ENCODE measurements at places on chromosomes 6 and 20. TPM values are rescaled to one million over a fixed set of nuclear protein-coding genes. Genes with fewer than 3 reads are reported as not detected.
A peak's percentile ranks its signal among the peaks of the same experiment; 100 is the strongest.

DNA sequence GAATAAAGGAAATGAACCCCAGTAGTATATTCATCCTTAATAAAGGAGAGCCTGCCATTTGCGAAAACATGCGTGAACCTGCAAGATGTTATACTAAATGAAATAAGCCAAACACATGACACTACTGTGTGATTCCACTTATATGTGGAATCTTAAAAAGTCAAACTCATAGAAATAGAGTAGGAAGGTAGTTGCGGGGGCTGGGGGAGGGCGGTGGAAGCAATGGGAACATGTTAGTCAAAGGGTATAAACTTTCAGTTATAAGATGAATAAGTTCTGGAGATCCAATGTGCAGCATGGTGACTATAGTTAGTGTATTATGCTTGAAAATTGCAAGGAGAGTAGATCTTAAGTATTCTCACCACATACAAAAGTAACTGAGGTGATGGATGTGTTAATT is 72.9 kb downstream of the ANKRD6 start:
- DNase-seq = no peak
- no peaks in the 10 kb centered on the region for H3K27me3 ChIP-seq
- H3K4me3 ChIP-seq = no peak overlapping the region
- no peak overlapping the region for H3K27ac ChIP-seq
- peaks cover 16% of the 10 kb centered on the region for H3K4me1 ChIP-seq
- H3K36me3 ChIP-seq = no peaks in the 10 kb centered on the region

- no peak overlapping the region for H3K4me3 ChIP-seq
- DNase-seq = no peak
- no peaks in the 10 kb centered on the region for H3K36me3 ChIP-seq
Observed at GRCh38 chr6:133277900-133278545, 36.9 kb downstream of the EYA4 start.

DNA sequence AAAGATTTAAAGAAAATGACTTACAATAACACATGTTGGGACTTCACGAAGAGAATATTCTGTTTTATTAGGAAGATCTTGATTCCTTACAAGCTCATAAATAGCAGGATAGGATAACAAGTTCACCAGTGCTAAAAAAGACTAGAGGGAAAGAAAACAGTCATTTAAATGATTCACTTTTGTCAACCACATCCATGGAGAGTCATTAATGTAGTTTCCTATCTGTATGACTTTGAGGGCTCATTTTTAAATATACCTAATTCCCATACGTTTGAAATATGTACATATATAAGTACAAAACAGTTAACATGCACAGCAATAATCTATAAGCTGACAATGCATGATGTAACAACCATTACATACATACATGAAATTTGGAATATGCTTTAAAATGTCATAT is 111.1 kb downstream of the TBC1D32 start:
- H3K36me3 ChIP-seq = no peaks in the 10 kb centered on the region
- H3K27me3 ChIP-seq = no peaks in the 10 kb centered on the region
- no peak for DNase-seq

RAB44 gene
- not detected for total RNA-seq

DNA sequence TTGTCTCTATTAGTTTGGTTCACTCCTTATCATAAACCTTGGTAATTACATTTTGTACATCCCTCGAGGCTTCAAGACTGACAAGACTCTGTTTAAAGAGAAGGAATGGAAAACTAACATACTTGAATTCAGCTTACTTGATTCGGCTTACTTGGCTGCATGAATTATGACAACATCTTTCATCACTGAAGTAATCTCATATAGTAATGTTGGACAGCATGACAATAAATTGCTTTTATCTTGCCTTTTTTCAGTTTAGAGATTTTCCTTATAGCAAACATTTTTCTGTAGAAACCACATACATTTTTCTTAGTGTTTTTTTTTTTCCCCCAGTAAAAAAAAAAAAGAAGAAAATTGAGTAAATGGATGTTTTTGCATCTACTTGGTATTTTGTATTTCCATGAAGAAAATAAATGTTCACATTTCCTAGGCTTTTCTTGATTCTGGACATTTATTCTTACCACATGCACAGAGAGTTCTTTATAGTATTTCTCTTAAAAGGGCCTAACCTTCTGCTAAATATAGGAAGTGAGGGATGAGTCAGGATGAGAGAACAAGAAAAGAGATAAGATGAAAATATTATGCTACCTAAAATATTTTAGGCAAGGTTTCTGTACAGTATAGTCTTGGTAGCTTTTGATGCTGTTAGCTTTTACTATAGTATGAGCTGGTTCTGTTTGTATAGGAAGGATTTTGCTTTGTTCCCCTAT is 101.0 kb upstream of the HDGFL1 start:
- DNase-seq = no peak
- H3K36me3 ChIP-seq = no peaks in the 10 kb centered on the region
- H3K27ac ChIP-seq = no peak overlapping the region
- H3K27me3 ChIP-seq = no peaks in the 10 kb centered on the region
- no peaks in the 10 kb centered on the region for H3K4me1 ChIP-seq
- no peak overlapping the region for H3K4me3 ChIP-seq

- H3K27me3 ChIP-seq = no peaks in the 10 kb centered on the region
- no peaks in the 10 kb centered on the region for H3K4me1 ChIP-seq
- DNase-seq = peak; percentile 21
- H3K27ac ChIP-seq = no peak overlapping the region
Observed at GRCh38 chr6:150418827-150419594, 50.2 kb downstream of the IYD start.

VNN1 gene
- 0.62 TPM for total RNA-seq

GRCh38 chr6:32271429-32271828 is 47.6 kb upstream of the NOTCH4 start:
- no peaks in the 10 kb centered on the region for H3K27me3 ChIP-seq
- no peak for DNase-seq

DNA sequence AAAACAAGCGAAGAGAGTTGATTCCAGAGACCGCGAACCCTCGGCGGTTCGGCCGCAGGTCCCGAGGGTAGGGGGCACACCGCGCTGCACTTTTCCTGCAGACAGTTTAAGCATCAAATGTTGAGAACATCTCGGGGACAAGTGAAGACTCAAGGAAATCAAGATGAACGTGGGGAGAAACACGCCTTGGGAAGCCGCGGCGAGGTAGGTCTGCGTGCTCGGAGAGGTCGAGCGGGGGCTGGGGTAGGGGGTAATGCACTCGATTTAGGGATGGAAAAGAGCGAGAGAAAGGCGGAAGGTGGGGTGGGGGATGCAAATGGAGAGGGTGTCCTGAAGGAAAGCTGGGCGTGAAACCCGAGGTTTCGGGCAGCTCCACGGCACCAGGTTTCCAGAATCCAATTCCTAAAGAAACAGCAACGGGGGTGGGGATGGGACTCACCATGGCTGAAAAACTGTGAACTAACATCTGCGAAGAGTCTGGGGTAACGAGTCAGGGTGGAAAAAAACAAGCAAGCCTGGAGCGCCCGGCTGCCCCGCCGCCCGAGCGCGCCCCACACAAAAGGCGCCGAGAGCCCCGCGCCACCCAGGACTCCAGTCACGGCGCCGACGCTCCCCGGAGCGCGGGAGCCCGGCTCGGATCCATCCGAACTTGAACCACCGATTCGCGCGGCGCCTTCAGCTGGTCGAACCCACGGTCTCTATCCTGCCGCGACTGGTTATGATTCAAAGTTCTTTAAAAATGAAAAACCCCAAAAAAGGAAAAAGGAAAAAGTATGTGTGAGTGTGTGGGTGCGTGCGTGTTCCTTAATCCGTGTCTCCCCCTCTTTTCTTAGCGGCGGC is 3.5 kb downstream of the TFAP2A start:
- H3K4me3 ChIP-seq = peak overlapping the region; percentile 58
- H3K27ac ChIP-seq = no peak overlapping the region
- DNase-seq = no peak
- H3K36me3 ChIP-seq = no peaks in the 10 kb centered on the region
- H3K4me1 ChIP-seq = no peaks in the 10 kb centered on the region
- peaks cover 11% of the 10 kb centered on the region for H3K27me3 ChIP-seq

OPRM1 gene
- not detected for total RNA-seq

TAB2 gene
- 23.7 TPM for total RNA-seq

DNA sequence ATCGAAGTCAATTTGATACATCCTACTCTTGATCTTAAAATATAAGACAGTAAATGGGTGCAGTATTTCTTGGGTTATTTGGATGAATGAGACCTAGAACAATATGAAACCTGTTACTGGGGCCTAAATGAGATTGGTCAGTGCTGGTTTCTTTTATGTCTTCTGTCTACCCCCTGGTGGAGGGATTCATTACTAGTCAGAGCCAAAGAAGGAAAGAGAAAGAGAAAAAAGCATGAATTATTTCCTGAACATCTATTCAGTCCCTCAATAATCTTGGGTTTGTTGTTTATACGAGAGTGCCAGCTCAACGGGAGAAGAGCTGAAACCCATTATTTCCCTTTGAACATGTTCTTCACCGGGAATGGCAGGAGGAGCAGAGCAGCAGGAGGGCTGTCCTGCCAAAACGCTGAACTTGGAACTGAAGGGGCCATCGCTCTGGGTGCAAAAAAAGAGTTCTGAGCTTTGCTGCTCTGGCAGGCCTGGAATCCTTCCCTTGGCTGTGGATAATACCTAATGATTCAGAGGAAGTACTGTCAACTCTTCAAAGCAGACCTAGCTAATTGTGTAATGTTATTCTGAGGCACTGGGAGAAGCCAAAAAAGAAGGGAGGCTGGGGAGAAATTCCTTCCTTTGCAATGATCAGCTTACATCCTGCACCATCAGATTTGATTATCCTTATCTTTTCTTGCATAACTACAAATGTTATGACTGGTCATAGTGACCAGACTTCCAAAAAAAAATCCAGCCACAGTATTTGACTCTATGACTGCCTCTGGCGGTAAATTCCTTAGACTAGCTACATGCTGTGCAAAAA is 72.0 kb downstream of the BLOC1S5 start:
- no peak overlapping the region for H3K4me3 ChIP-seq
- H3K27ac ChIP-seq = no peak overlapping the region
- H3K27me3 ChIP-seq = no peaks in the 10 kb centered on the region
- H3K4me1 ChIP-seq = peaks cover 16% of the 10 kb centered on the region
- H3K36me3 ChIP-seq = no peaks in the 10 kb centered on the region

CNBD2 gene
- 13.8 TPM for total RNA-seq

- DNase-seq = peak; percentile 73
- no peaks in the 10 kb centered on the region for H3K36me3 ChIP-seq
- H3K27ac ChIP-seq = no peak overlapping the region
- H3K4me3 ChIP-seq = no peak overlapping the region
- peaks cover 4% of the 10 kb centered on the region for H3K4me1 ChIP-seq
Observed at GRCh38 chr20:63223121-63223825, 7.3 kb upstream of the YTHDF1 start.

GRCh38 chr6:6579281-6579680 is 9.2 kb upstream of the LY86 start:
- H3K27ac ChIP-seq = no peak overlapping the region
- no peak for DNase-seq
- H3K27me3 ChIP-seq = no peaks in the 10 kb centered on the region
- no peaks in the 10 kb centered on the region for H3K4me1 ChIP-seq

GRCh38 chr6:162443101-162443500 is 284.5 kb downstream of the PRKN start:
- H3K4me3 ChIP-seq = no peak overlapping the region
- no peak overlapping the region for H3K27ac ChIP-seq
- DNase-seq = no peak
- no peaks in the 10 kb centered on the region for H3K27me3 ChIP-seq

- no peaks in the 10 kb centered on the region for H3K27me3 ChIP-seq
- H3K36me3 ChIP-seq = no peaks in the 10 kb centered on the region
Observed at GRCh38 chr6:126914172-126914571, 204.3 kb upstream of the RSPO3 start.

Data from HepG2 (cell line).